ENCODE measurements at places on chromosomes 2 and 18.

GRCh38 chr2:131552871-131553270 lies 25.2 kb downstream of the CCDC74A start:
- no peak for DNase-seq

DNA sequence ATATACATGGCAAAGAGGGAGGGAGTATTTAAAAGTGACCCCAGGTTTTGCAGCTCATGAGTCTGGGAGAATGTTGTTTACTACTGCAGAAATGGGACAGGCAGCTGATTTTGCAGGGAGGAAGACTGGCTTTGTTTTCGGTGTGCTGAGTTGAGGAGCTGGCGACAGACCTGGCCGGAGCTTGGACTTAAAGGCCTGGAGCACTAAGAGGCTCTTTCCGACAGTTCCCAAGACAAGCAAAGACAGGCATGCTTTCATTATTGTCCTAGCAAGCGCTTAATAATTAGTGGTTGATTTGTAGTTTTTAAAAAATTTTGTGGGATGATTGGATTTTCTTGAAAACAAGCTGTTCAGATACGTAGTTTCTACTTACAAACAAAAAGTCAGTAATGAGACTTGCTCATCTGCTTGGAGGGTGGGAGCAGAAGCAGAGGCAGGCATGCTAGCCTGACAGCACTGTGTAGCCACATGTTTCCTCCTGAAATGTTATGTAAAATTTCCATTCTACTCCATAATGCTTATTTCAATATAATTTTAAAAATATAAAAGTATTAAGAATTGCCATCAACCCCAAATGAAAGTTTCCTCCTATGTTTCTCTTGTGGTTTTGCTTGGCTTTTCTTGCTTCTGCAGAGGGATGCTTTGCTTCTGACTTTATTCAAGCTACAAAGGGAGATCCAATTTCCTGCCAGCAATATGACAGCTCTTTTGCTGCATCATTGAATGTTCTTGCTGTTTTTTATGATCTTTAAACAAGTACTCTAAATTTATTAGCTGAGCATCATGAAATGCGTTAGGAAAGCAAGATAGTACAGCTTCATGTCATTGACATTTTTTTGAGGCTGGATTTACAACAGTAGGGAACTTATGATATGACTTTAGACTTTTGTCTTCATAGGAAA lies 75.8 kb downstream of the PHLPP1 start:
- no peak for DNase-seq

DNA sequence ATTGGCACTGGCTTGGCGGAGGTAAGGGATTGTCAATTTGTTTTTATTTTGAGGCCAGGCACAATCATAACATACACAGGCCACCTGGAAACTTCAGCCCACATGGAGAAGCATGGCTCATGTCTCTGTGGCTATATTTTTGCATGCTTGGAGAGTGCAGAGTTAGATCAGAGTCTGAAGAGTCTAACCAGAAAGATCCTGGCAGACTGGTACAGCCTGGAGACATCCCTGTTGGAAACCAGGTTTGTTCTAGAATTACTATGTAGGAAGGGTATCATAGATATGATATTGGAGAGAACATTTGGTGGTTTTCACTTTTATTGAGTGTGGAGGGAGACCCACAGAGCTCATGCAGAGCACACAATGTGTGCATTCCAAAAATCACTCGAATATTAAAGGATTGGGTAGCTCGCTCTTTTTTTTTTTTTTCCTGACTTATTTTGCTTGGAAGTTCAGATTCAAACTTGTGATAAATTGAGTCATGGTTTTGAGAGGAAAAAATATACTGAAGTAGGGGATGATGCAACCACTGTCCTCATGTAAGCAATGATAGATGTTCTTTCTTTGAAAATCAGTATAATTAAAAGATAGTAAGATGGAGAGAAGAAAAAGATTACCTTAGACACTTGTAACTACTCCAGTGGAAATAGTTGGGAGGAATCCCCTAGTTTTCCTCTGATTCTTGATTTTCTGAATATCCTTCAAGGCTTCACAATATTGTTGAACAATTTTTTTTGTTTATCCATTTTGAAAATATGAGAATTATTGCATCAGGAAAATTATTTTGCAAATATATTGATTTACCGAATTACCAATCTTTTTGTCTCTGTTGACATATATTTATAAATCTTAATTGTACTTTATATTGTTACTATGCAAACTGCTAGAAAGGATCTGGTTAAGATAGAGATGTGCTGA lies 185.7 kb upstream of the ZEB2 start:
- no peak for DNase-seq

GRCh38 chr2:17517481-17518211 lies 594 bp downstream of the RAD51AP2 start:
- no peak for DNase-seq

GRCh38 chr2:52335727-52336126 lies 1303.8 kb upstream of the NRXN1 start:
- DNase-seq, result no peak

DNA sequence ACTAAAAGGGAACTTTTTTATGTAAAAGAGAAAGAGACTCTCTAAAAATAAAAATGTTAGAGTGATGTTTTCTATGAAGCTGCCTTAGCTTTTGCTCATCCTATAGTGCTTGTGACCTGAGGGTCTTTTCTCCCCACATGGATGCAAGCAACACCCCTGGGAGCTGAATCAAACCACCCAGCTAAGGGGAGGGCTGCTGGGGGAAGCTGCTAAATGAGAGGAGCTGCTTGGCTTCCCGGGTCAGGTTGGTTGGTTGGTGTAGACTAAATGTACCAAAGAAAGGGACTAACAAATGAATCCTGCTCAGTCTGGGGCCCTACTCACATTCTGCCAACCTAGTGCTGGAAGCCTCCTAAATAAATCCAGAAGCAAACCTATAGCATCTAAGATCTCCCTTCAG lies 35.0 kb downstream of the AFF3 start:
- no peak for DNase-seq

- DNase-seq, result no peak
These were observed 61.7 kb downstream of the LIPG start for GRCh38 chr18:49623571-49623970.

GRCh38 chr18:72727776-72728175 lies 140.0 kb downstream of the NETO1 start:
- DNase-seq, result no peak

DNA sequence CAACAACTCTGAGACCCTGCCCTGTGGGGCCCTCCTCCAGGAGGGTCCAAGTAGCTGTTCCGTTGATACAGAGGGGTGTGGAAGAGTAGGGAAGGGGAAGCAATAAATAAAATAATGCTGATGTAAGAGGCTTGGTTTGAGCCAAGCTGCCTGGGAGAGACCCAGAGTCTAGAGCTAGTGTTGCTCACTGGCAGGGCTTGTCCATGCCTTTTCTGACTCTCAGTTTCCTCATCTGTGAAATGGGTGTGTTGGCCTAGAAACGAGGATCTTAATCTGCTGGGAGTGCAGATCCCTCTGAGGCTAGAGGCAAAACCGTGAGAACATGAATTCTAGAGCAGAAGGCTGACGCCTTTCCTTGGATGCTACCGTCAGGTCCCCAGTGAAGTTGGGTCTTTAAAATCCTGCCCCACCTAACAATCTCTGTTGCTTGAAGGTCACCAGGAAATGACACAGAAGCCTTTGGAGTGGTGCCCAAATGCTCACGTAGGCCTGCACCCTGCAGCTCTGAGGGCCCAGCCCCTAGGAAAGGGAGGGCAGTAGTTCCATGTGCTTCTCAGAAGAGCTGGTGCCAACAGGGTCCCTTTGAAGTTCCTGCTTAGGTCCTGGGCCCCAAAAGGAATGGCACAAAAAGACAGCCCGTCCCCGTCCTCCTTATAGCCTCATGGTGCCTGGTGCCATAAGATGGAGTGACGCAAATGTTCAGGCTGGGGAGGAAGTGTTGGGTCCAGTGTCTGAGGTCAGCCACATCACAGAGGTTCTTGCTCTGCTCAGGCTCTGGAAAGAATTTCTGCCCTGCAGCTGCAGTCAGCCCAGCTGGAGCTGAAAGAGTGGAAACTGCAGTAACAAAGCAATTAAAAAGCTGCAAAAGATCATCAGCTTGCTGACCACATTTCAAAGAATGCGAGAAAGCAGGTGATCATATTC lies 73.2 kb upstream of the SMAD2 start:
- DNase-seq, result no peak

GRCh38 chr2:33167622-33168245 lies 221.0 kb downstream of the LTBP1 start:
- DNase-seq, result no peak

- DNase-seq, result no peak
These were observed 454.1 kb upstream of the SALL3 start for GRCh38 chr18:78525366-78526111.

- DNase-seq, result no peak
These were observed 170.8 kb downstream of the INO80D start for GRCh38 chr2:205915130-205915524.

DNA sequence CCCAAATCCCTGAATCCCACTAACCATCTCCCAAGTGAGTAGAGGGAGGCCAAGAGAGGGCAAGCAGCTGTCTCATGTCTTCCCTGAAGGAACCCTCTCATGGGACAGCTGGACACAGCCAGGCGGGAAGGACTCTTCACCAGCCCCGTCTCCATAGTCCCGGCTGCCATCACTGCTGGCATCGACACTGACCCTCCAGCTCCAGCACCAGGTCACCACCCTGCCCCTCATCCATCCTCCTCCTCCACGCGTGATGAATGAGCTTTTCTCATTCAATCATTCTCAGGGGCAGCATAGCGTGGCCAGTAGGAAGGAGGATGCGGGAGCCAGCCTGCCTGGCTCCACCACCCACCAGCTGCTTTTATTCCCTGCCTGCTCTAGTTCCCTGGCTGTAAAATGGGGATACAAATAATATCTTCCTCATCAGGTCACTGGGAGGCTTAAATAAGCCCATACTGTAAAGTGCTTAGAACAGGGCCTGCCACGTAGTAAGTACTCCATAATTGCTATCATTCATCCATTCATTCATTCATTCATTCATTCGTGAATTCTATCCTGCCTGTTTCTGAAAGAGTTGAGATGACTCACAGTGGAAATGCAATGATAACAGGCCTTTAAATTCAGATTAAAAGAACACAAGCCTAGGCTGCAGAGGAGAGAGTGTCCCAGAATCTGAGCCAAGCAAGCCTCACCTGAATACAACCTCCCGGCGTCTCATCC lies 30.5 kb upstream of the FOSL2 start:
- no peak for DNase-seq

- no peak for DNase-seq
These were observed 118.9 kb upstream of the CTNNA2 start for GRCh38 chr2:79393806-79394484.

GRCh38 chr2:6986301-6986911 lies 69.2 kb downstream of the RNF144A start:
- no peak for DNase-seq

- DNase-seq, result no peak
These were observed 276.1 kb downstream of the RIT2 start for GRCh38 chr18:42839408-42839807.

DNA sequence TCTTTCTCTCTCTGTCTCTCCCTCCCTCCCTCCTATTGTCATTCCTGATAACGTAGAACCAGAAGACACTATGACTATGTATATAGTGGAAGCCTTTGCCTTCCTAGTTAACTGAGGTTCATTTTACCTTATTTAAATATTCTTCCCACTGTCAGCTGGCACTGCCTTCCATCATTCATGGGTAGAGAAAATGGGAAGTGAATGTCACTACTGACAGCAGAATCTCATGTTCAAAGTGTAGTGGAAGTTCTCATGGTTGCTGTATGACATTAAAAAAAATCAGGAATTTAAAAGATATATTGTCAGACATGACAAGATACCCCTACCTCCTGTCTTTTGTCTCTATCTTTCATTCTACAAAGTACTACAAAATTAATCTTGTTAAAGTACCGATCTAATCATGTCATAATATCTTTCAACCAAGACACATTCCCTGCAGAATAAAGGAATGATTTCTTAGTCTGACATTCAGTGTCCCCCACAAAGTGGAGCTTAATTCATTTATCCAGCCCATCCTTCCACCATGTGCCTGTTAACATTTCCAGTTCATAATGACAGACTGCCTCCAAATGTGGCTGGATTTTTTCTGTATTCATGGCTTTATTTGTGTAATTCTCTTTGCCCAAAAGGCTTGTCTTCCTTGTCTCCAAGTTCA lies 250.1 kb upstream of the CDH20 start:
- no peak for DNase-seq

DNA sequence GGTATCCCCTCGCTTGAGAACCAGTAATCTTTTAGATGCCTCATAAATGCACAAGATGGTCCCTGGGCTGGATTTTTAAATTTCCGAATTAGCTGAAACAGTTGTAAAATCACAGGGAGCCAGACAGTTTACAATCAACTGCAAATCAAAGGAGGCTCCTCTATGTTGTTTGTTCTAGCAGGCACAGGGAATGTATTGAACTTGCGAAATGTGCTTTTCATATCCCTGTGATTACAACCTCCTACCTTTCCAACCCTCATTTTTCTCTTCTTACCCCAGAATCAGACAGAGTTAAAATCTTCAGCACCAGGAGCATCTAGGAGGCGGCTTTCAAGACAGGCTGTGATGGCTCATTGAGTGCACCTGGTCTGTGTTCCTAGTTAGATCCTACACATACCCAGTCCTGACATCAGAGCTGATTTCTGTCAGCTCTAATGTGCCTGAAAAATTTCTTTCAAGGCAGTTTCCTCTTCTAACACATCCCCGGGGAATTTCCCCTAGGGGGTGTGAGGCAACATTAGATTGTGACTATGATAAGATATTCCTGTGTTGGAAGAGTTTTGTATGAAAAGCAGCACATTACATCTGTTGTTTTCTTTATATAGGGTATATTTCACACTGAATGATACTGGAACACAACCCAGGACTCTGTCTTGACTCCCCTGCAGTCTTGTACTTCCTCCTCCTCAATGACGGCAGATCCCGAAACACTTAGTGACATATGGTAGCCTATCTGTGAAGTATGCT lies 17.9 kb upstream of the CAVIN2 start:
- DNase-seq, result no peak

DNA sequence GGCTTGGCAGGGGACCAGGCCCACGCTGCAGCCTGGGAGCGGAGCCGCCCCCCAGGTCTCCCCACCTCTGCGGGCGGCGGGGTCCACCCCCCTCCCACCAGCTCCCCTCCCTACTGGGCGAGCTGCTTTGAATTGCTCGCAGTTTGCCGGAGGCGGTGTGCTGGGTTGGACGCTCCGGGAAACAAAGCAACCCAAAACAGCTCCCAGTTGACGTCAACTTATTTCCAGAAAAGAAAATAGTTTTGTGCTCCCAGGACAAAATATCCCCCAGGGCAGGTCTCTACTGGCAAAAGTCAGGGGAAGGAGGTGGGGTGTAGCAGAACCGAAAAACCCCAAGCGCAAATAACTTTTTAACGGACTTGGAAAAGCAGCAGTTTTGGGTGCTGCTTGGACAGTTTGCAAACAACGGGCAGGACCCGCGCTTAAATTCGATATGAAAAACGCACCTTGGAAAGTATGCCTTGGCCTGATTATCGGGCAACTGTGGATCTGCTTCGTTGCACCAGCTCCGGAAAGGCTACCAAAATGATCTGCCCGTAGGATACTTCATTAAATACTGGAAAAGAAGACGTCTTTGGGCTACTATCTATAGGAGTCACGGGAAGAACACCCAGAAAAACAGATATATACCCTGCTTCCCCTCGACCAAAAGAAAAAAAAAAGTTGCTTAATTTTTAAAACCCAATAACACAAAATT lies 2.8 kb upstream of the KCTD1 start:
- no peak for DNase-seq

GRCh38 chr2:64979744-64980143 lies 9.5 kb upstream of the SLC1A4 start:
- no peak for DNase-seq
